Iris pigment epithelial cell (primary cell): ENCODE measurements at places on chromosomes 11 and 22.

DNA sequence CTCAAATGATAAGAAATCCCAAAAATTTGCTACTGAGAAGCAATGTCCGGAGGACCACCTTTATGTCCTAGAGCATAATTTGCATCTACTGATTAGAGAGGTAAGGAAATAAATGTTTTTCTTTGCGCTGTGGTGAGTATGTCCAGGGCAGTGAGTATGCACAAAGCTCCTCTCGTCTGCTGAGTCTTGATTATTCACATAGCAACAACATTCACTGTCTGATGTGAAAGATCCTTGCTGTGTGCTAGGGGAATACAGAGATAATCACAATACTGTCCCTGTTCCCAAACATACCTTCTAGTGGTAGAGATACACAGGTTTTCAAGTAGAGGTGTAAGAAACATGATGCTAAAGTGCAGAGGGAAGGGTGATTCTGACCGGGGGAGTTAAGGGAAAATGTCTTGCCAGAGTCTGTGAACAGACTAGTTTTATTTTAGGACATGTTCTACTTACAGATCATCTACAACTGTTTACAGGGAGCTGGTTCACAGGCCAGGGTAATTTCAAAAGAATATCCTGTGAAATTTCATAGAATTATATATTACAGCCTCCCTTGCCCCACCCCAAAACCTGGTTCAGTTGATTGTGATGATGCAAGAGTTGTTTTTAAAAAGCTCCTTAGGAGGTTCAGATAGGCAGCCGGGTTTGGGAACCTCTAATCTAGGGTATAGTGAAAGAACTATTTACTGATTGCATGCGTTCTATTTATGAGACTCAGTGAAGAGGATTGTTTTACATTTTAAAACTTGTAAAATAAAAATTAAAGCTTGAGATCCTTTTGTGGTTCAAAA is 12.6 kb downstream of the MED17 start:
- no peak for DNase-seq

GRCh38 chr11:118046051-118046963 is 30.6 kb upstream of the TMPRSS4 start:
- DNase-seq: no peak

- no peak for DNase-seq
Observed at GRCh38 chr11:35141571-35141971, 2.6 kb downstream of the CD44 start.

DNA sequence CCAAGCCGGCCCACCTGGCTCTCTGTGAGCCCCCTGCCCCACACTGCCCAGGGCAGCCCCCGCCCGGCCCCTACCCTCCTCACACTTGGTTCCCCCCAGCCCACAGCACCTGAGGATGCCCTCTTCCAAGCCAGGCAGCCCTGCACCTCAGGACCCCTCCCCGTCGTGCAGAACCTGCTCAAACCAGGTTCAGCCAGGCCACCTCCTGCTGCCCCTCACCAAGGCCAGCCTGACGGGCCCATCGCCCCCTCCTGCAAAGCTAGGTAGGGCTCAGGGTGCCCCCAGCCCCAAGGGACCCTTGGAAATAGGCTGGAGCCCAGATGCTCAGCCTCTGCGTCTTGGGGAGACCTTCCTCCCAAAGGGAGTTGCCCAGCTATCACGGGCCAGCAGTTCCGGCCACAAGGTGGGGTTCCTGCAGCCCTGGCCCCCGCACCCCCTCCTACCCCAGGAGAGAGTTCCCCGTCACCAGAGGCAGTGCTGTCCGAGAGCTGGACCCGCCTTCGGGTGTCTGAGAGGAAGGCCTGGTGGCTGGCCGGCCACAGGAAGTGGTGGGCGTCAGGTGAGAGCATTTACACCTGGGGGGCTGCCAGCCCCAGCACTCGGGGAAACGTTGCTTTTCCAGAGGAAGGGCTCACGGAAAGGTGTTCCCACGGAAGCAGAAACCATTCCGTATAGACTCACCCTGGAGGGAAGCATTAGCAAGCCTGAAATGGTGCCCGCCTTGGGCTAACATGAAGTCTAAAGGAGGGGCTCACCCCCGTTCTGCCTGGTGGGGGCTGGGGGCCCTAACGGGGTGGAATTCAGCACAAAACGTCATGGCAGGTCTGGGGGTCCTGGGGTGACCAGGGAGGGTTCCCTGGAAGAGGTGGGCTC is 3.2 kb upstream of the SYT8 start:
- DNase-seq: no peak

DNA sequence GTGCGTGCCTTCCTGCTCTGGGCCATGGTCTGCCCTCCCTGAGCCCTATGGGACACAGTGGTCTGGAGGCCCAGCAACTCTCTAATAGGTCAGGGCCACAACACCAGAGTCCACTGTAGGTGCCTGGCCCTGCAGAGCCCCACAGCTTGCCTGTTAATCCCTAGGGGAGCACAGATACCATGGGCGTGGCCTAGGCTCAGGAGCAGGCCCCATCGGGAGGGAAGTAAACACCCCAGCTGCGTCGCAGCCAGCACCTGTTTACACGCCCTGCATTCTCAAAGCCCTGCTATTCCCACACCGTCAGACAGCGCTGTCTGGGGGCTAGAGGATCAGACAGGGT is 2.5 kb downstream of the KCTD17 start:
- DNase-seq: no peak

- DNase-seq: no peak
Observed at GRCh38 chr11:14821031-14821430, 71.0 kb downstream of the CYP2R1 start.
